ENCODE measurements at places on chromosomes 12 and 14.

GRCh38 chr14:60589442-60589841 is 59.8 kb downstream of the SIX1 start:
- DNase-seq = no peak

GRCh38 chr14:103628221-103628683 is 759 bp upstream of the KLC1 start:
- DNase-seq = no peak

- no peak for DNase-seq
Measured at GRCh38 chr12:109958374-109958773, 37.8 kb downstream of the GIT2 start.

DNA sequence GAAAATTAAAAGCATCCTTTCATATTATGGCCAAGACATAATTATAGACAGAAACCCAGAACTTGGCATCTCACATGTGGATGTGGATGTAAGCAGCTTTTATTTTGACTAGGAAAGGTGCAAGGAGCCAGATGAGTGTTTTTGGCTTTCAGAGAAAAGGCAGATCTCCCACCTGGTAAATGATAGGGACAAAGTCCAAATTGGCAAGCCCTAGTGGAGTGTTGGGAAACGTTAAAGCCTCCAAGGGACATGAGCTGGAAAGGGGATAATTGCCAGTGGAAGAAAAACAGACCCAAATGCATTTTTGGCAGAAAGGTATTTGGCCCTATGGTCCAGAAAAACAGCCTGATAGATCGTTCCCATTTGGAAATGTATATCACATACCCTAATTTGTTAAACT is 60.1 kb downstream of the KLHL28 start:
- DNase-seq = no peak

- no peak for DNase-seq
Measured at GRCh38 chr12:16361142-16361783, 13.8 kb downstream of the MGST1 start.

- DNase-seq = no peak
Measured at GRCh38 chr12:29907461-29907860, 123.7 kb upstream of the TMTC1 start.

- no peak for DNase-seq
Measured at GRCh38 chr14:81826081-81826480, 292.4 kb upstream of the SEL1L start.

- no peak for DNase-seq
Measured at GRCh38 chr12:103933237-103933636, 3.0 kb downstream of the HSP90B1 start.

- DNase-seq = no peak
Measured at GRCh38 chr14:91356181-91356763, 61.3 kb downstream of the CCDC88C start.

DNA sequence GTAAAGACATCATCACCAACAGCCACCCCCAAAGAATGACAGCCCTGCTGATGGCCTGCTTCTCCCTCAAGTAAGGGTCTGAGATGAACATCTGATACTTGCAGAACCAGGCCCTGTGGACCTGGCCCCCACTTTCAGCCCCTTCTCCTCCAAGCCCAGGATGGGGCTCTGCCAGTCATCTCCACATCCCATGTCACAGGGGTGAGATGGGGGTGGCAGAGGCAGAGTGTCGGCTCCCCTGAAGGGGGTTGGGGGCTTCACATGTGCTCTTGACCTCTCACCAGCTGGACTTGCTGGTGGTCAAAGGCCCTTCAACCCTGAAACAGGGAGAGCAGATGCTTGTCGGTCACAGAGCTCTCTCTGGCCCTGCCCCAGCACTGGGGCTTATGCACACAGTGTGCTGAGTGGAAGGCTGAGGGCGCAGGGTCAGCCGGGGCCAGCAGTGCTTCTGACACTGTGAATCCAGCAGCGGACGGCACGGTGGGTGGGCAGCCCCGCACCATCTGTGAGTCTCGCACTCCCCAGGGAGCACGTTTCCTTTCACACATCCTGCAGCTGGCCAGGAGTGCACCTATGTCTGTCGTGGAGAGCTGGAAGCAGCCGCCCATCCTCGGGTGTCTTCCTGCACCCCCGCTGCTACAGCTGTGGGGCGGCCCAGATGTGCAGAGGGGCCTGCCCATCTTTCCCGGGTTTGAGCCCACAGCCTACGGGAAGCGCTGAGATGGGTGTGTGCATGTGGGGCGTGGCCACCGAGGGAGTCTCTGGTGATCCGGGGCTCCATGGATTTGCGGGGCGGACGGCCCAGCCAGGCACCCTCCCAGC is 94.3 kb downstream of the ADGRD1 start:
- DNase-seq = no peak

GRCh38 chr12:62749586-62749985 is 185.4 kb downstream of the PPM1H start:
- DNase-seq = no peak

DNA sequence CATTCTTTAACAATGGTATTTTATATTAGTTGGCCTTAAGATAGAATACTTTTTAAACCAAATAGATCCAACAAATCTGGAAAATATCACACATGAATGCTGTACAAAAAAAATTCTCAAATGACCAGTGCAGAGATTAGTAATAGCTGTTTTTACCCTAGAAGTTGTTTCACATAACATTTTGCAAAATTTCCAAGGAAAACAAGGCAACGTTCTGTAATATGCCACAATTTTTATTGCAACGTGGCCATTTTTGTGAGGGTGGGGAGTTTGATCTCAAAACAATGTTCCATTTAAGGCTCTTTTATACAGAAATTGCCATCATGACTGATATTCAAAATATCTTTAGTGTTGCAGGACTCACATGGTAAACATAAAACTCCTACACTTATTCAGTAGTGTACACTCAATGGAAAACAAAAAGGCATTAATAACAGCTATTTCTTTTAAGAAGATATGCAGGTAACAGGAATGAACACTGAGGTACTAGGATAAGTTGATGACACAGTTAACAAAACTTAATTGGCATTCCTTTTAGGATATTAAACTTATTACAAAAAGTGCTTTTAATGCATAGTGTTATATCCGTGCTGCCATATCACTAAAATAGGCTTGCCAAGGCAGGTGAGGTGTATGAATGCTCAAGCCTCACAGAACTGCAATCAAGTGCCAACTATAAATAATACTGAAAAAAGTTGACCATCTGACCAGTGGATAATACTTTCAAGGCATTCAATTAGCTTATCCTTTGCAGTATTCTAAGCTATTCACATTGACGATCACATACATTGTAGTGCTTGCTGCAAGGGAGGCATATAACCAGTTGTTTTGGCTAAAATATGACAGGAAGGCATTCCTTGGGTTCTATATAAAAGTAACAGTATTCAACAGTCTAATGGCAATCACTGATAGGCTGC is 2.3 kb downstream of the CFL2 start:
- DNase-seq = no peak

GRCh38 chr14:100239211-100239839 is 381 bp downstream of the YY1 start:
- DNase-seq = peak; percentile 22

DNA sequence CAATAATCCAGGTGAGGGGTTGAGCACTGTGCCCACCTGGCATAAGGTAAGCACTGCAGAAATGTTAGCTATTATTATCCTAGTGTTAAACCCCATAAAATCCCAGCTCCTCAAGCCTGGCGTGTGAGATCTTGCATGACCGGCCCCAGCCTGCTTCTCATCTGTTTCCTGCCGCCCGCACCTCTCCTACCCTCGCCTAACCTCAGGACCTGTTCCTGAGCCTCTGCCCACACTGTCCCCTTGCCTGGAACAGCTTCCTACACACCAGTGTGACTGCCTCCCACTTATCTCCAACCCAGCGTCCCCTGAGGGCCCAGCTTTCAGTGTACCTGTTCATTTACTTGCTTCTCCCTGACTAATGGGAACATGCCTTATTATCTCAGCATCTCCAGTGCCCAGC is 24.7 kb downstream of the ISCA2 start:
- DNase-seq = no peak

- DNase-seq = no peak
Measured at GRCh38 chr14:63204407-63205043, at the start of gene RHOJ. Gene RHOJ, plus strand, starts transcription at chr14:63204443. Its CDS starts 427 bp downstream, at chr14:63204870.

DNA sequence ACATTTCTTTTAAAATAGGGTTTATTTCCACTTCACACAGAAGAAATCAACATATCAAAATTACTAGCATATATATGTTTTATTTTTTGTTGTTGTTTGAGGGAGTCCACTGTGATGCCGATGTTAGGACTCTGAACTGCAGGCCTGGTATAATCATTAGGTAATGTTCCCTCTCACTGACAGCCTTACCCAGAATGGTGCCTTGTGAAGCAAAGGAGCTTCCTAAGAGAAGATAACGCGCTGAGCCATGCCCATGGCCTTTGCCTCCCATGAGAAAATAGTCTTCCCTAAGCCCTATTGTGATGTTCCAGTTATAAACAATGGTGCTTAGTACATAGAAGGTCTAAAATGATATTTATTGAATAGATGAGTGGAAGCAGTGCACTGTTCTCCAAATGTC is 12.0 kb downstream of the GNG2 start:
- no peak for DNase-seq

- DNase-seq = no peak
Measured at GRCh38 chr14:58787592-58787991, 149.8 kb downstream of the DACT1 start.

DNA sequence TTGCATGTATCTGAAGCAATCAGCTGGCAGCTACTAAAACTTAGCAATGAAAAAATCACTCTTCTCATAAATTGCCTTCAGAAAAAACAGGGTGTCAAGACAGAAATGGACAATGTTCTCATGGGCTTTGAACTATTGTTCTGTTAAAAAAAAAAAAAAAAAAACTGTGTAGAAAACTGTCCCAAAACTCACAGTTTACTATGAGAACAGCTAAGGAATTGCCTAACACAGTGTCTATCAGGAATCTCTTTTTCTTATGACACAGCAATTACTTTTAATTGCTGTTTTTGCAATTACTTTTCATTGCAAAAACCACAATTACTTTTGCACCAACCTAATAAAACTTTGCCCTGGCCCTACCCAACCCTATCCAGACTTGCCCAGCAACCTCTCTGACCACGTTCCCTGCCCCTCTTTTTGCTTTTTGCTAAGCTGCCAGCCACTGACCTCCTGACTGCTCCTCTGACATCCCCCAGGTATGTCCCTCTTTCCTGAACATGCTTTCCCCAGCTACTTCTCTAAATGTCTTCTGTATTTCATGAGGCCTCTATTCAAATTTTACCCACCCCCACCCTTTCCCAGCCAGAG is 68.0 kb upstream of the SLCO1C1 start:
- DNase-seq = no peak

- DNase-seq = no peak
Measured at GRCh38 chr12:6072302-6072752, 52.1 kb downstream of the VWF start.

GRCh38 chr12:112322441-112322840 is 59.8 kb downstream of the HECTD4 start:
- no peak for DNase-seq

DNA sequence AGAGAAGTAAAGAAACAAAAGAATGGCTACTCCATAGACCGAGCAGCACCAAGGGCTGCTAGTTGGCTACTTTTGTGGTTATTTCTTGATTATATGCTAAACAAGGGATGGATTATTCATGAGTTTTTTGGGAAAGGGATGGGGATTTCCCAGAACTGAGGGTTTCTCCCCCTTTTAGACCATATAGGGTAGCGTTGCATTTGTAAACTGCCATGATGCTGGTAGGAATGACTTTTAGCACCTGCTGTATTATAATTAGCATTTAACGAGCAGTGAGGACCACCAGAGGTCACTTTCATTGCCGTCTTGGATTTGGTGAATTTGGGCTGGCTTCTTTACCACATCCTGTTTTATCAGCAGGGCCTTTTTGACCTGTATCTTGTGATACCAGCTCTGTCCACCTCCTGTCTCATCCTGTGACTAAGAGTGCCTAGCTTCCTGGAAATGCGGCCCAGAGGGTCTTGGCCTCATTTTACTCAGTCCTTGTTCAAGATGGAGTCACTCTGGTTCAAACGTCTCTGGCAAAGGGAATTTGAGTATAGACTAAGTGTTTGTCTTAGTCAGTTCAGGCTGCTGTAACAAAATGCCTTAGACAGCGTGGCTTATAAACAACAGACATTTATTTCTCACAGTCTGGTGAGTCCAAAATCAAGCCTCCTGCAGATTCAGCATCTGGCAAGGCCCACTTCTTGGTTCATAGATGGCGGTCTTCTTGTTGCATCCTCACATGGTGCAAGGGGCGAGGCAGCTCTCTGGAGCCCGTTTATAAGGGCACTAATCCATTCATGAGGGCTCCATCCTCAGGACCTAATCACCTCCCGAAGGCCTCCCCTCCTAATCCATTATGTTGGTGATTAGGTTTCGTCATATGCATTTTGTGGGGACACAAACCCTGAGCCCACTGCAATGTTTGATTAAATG is 348.3 kb upstream of the SFSWAP start:
- no peak for DNase-seq

GRCh38 chr14:44981198-44981597 is 19.2 kb downstream of the TOGARAM1 start:
- DNase-seq = no peak

- DNase-seq = peak; percentile 39
Measured at GRCh38 chr12:122356192-122356635, 66.3 kb downstream of the CLIP1 start.

DNA sequence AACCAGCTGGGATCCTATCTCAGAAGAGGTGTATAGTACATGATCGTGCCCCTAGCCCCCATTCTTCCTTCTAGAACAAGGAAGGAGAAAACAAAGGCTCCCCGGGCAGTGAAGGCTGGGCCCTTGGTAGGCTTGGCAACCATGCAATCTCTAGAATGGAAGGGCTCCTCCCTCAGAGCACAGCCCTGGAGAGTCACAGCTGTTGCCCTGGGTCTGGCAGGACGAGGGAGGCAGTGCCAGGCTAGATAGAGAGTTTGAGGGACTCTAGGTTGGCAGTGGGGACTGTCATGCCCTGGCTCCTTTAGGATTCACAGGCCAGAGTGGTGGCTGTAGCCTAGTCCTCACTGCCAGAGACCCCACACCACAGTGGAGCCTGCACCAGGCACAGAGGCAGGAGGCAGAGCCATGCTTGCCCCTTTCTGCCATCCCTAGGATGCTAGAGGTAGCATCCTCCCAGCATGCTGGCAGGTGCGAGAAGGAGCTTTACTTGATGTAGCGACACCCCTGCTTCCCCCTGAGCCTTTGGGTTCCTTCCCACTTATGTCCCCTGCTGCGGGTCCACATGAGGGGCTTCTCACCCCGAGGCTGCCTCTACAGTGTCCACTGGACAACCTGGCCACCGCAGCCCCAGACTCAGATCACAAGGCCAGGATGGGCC is 33.4 kb upstream of the CIPC start:
- no peak for DNase-seq

- DNase-seq = peak; percentile 54
Measured at GRCh38 chr12:123237646-123238329, 4.6 kb downstream of the MTRFR start.

DNA sequence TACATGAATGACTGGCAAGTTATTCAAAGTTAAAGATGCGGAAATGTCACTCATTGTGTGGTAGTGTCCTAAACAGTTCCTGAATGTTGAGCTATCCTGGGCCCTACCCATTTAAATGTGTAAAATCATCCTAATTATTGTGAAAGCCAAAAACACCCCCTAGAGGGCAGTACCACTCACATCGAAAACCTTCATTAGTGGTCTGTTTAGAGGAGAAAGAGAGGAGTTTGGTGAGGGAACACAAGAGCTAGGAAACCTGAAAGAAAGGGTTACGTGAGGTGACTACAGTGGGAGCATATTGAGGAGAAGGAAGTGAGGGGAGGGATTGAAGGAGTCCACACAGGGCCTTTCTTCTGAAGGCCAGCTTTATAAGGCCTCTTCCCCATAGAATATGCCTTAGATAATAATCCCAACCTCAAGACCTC is 2.5 kb upstream of the TEP1 start:
- DNase-seq = no peak
